Epithelial cell of prostate (primary cell): ENCODE measurements at places on chromosomes 5 and 9.

DNA sequence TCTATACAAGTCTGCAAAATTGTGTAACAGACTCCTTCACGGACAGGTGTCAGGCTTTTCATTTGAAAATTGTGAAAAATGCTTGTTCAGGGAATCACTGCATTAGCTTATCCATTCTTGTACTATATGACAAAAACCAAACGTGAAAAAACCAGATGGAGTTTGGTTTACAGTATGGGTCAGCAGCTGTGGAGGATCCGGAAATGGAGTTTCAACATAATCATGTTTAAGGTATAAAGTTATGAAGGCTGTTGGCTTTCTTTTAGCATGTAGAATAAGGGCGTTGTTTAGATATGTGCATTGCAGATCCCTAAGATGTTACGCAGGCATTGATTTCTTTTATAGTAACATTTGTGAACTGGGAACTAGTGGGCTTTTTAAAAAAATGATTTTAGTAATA is 123.8 kb downstream of the GDNF start:
- no peak for DNase-seq

GRCh38 chr5:172747471-172747870 is 23.5 kb downstream of the DUSP1 start:
- no peak for DNase-seq

DNA sequence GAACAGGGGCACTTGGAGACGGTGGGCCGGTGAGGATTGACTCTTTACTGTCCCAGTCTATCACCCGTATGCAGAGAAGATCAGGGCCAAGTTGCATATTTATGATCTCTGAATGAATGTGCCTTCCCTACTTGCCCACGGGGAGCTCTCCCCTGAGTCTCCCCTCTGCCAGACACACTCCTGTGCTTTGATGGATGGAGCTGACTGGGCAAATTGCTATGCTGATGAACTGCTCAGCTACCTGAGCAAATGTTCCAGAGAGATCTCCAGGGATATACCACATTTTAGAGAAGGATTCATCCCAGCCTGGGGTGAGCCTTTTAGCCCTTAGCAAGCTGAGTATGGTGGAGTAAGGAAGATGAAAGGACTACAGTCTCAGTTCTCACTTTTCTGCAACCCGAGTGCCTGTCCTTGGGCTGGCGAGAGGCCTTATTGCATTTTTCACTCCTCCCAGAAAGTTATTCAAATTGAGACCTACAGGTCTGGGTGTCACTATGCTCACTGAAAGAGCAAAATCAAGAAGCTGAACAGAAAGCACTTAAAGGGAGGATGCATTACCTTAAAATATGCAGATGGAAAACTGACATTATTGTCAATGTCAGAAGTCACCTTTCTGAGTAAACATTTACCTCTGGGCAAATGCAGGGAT is 526.7 kb upstream of the WWC1 start:
- DNase-seq = no peak

DNA sequence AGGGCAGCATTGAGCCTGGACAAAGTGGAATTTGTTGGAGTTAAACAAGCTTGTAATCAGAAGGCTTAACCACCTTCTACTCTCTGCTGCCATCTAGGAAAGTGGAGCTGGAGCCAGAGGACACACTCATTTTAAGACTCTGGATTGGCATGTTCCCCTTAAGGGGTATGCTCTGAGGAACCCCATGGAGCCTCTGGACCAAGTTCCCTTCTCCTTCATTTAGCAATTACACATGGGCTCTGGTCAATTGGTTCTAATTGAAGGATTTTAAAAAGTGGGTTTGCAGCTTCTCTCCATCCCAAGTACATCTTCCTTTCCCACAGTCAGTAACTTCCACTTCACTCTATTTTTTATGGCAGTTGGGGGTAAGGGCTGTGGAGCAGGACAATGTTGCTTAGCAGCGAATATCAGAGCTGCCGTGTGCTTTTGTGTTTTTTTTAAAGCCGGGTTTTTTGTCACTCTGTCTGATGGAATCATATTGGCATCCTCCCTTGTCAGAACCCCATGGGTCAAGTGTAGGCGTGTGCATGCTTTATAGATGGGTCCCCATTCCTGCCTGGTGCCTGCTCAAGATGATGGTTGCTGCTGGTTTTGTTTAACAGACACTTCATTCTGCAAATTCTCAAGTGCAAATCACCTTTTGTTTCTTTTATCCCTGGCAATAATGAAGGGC is 330.7 kb upstream of the ADAMTSL1 start:
- DNase-seq = no peak

DNA sequence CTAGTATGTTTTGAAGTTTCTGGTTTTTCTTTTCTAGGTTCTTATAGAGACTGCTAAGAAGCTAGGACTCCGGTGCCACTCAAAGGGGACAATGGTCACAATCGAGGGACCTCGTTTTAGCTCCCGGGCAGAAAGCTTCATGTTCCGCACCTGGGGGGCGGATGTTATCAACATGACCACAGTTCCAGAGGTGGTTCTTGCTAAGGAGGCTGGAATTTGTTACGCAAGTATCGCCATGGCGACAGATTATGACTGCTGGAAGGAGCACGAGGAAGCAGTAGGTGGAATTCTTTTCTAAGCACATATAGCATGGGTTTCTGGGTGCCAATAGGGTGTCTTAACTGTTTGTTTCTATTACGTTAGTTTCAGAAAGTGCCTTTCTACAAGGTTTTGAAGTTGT is 52.2 kb downstream of the MTAP start:
- peak; percentile 80 for DNase-seq

DNA sequence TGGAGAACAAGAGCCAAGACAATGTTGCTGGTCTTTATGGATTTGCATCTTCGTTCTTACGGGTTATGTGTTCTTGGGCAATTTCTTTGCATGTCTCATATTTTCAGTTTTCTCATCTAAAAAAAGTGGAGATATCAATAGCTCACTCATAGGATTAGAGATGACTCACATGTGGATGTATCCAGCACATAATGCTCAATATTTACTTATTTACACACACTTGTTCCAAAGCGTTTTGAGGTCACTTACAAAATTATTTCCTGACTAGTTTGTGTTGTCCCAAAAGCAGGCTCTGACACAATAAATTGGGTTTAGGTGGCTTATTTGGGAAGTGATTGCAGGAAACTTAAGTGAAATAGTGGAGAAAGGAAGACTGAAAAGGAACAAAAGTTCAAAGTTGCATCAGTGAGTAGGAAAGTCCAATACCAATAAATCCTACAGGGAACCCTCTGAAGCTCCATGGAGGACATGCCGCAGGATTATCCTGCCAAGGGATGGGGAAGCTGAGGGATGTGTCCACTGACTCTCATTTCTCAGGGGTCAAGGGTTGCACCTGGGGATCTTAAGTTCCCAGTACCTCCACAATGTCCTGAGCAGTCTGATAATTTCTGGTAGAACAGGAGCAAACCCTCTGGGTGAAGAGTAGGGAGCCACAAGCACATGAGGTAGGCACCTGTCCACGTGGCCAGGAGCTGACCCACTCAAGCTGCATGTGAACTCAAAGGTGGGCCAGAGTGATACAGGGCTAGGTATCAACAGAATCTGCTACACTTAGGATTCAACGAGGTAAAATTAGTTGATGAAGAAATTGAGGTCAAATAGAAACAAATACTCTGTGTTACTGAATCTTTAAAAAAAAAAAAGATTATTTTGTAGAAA is 37.4 kb upstream of the SLC44A1 start:
- no peak for DNase-seq

- DNase-seq = no peak
These were observed 11.3 kb downstream of the NINJ1 start for GRCh38 chr9:93122721-93123221.

DNA sequence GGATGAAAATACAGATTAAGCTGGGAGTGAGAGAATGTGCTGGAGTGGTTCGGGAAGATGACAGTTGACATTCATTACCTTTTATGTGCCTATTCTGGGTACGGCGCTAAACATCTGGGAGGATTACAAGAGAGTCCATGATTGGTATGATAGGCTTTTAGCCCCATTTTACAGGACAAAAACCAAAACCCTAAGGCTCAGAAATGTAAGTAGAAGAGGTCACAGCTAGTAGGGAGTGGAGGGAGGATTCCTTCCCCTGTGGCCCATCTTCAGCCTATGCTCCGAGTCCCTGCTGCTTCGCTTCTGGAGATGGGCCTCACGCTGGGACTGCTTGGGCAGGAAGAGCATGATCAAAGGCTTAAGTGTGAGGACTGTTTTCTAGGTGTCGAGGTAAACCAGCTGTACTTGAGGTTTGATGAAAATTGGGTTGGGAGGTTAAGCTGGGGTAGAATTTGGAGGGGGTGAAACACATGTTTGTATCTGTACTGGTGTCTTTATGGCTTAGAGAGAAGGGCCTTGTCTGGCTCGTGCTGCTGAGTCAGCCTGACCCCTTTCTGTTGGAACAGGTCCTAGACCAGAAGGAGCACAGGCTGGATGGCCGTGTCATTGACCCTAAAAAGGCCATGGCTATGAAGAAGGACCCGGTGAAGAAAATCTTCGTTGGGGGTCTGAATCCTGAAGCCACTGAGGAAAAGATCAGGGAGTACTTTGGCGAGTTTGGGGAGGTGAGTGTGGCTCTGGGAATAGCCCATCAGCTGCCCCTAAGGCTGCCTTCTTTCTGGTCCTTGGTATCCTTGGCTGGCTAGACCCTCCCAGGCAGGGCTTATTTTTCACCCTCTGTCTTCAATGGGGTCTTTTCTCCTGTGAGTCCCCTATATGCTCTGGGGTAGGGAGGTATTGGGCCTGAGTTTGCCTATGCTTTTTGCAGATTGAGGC is 2.1 kb downstream of the HNRNPAB start:
- no peak for DNase-seq

DNA sequence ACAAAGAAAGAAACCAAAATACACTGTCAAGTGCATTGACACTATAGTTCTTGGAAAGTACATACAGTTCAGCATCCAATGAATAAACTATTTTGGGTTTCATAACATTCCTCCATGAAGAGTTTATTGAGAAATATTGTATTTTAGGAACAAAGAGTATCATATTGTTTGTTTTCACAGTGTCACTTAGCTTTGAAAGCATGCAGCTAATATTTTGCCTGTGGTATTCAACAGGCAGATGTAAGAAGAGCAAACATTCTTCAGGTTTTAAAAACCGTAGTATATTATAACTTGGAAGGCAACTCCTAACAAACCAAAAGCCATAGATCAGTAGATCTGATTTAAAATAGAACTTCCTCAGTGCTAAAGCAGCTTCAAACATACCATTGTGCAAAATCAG is 4.5 kb downstream of the PRELID2 start:
- DNase-seq = no peak

DNA sequence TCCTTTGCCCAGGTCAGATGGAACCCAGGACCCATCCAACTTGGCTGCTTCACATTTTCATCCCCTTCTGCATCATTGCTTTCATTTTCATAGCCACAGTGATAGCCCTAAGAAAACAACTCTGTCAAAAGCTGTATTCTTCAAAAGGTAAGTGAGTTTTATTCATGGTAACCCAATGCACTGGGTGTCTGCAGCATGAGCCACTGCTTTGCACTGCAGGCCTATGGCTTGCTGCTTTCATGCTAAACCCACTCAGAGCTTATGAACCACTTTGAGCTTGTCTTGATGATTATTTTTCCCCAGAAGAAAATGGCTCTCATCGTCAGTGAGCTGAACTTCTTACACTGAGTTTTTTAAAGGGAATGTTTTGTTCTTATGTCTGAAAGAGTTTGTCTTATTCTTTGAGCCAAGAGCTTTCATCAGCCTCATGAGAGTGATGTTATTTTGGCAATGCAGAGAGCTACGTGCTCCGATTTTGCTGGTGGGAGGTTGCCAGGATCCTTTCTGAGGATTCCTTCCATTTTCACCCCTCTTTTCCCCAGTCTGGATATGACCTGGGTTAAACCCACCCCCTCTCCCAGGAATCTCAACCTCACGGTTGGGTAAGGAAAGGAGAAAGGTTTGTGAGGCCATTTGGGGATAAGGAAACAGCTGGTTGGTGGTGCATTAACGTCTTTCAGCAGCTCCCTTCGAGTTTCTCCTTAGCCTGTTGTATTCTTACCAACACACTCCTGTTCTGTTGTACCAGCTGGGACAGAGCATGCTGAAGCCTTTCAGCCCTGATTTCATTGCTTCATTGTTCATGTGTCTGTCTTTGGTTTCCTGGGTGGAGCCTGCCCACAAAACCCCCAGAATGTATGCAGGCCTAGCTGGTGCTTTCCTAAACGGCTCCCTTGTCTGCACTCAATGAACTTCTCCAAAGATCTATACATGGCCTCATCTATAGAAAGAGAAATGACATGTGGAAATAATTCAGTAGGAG is 47.6 kb downstream of the PDCD1LG2 start:
- DNase-seq = no peak

- no peak for DNase-seq
These were observed 150.8 kb upstream of the PPP1R26 start for GRCh38 chr9:135328485-135329417.

DNA sequence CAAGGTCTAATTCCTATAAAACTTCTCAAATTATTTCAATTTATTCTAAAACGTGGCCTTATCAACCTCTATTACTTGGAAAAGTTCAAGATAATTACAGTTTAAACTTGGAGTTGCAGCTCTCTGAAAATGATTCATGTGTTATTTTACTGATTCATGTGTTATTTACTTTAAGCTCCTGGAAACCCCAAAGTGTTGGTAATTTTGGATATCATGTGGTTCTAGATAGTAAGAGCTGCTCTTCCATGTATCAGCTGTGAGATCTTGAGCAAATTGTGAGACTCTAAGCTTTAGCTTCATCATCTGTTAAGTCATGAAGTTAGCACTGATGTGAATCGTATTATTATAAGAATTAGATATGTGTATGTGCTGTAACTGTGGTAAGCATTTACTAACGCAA is 749.2 kb downstream of the TLE4 start:
- no peak for DNase-seq

DNA sequence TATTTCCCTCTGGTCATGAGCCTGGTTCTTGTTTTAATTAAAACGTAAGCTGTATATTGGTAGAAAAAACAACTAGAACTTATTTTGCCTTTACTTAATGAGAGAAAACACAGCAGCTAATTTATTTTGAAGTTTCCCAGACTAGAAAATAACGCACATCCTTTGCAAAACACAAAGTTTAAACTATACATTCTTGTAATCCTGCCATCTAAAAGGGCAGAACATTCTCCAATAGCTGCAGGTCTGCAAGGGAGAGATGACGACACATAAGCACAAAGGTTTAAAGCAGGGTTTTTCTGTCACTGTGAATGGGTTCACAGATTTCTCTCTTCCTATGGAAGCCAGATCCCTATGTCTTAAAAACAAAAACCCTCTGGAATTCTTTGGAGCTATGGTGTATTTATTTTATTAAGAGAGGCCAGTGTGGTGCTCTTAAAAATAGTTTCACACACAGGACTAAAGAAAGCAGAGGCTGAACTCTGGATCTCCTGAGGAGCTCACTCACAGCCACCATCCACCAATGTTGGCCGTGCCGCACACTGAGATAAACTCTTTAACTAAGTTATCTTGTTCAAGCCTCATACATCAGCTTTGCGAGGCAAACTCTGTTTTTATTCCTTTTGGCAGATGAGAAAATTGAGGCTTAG is 82.4 kb downstream of the SNCAIP start:
- no peak for DNase-seq

DNA sequence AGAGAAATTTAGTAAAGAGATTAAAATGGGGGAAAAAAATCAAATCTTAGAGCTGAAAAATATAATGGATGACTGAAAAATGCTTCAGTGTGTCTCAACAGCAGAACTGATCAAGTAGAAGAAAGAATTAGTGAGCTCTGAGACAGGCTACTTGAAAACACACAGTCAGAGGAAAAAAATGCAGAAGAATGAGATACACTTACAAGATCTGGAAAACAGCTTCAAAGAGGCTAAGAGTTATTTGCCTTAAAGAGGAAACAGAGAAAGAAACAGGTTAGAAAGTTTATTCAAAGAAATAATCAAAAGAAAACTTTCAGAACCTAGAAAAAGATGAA is 70.5 kb upstream of the OR2K2 start:
- no peak for DNase-seq
